ENCODE measurements at places on chromosomes 11 and 22. TPM values are rescaled to one million over a fixed set of nuclear protein-coding genes. Genes with fewer than 3 reads are reported as not detected.

Gene C11orf91
- not detected for total RNA-seq

Gene SAA2
- total RNA-seq: 0.62 TPM

Gene RIMBP3B
- not detected for total RNA-seq

Gene NECTIN1
- total RNA-seq: 2.3 TPM

Gene F2
- total RNA-seq: not detected

Data from CD4-positive, CD25-positive, alpha-beta regulatory T cell (primary cell).